Natural killer cell treated with Interleukin-12 subunit alpha and Interleukin-12 subunit beta and Interleukin-15 and Interleukin-18, amount 100 ng/mL, for 72 hours (primary cell): ENCODE measurements at places on chromosomes 2 and 18.

DNA sequence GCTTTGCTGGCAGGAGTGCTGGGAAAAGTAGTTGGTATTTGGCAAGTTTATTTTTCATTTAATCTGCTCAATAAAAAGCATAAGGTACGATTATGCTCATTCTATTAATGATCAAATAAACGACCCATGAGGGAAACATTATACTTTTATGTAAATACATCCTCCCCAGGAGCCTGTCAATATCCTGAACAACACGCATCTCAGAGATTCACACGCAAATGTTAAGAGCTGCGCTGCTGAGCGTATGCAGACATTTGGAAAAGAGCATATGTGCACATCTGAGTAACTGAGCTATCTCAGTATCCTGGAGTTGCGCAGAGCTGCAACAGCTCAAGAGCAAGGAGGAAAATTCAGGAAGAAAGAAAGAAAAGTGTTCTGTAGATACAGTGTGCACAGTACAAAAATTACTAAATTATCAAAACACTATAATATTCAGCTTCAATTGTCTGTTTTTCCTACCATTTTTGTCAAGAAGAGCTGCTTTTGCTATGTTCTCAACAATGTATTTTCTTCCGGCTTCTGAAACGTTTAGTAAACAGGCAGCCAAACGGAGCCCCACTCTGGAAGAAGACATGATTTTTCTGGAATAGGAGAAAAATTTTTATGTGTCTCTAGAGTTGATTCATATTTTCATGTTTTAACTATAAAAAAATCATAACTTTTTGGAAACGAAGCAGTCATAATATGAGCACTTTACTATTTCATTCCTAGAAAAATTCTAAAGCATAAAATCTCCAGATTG is 2.4 kb downstream of the FTCDNL1 start:
- no peak overlapping the region for H3K27ac ChIP-seq
- H3K36me3 ChIP-seq, result no peaks in the 10 kb centered on the region
- H3K4me3 ChIP-seq, result no peak overlapping the region
- DNase-seq, result no peak
- H3K4me1 ChIP-seq, result peaks cover 6% of the 10 kb centered on the region

GRCh38 chr2:82939211-82939610 is 1519.9 kb downstream of the SUCLG1 start:
- no peaks in the 10 kb centered on the region for H3K36me3 ChIP-seq
- H3K4me3 ChIP-seq, result no peak overlapping the region
- H3K27me3 ChIP-seq, result no peaks in the 10 kb centered on the region

GRCh38 chr2:172693037-172693436 is 42.6 kb upstream of the RAPGEF4 start:
- peaks cover 7% of the 10 kb centered on the region for H3K4me1 ChIP-seq
- H3K27me3 ChIP-seq, result peaks cover 13% of the 10 kb centered on the region
- no peak overlapping the region for H3K27ac ChIP-seq
- no peak for DNase-seq
- peaks cover 11% of the 10 kb centered on the region for H3K36me3 ChIP-seq

GRCh38 chr2:222797261-222797660 is 63.6 kb upstream of the ACSL3 start:
- no peak overlapping the region for H3K27ac ChIP-seq
- no peak overlapping the region for H3K4me3 ChIP-seq
- no peak for DNase-seq
- no peaks in the 10 kb centered on the region for H3K36me3 ChIP-seq

DNA sequence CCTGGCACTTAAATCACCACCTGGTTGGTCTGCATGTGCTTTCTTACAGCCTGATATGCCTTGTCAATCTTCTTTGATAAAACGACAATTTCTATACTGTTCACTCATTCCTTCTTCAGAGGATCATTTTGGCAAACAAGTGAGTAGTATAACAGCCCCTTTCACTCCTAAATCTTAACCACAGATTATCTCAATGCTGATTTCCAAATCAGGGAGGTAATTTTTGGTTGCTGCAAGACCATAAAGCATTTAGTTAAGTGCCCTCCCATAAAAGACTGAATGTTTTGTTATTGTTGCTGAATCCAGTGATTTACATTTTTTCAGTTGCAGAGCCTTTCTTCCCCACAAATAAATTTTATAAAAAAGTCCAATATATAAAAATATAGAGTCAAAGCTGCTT is 129.2 kb upstream of the CYP26B1 start:
- no peaks in the 10 kb centered on the region for H3K4me1 ChIP-seq
- H3K36me3 ChIP-seq, result no peaks in the 10 kb centered on the region
- no peak overlapping the region for H3K4me3 ChIP-seq

DNA sequence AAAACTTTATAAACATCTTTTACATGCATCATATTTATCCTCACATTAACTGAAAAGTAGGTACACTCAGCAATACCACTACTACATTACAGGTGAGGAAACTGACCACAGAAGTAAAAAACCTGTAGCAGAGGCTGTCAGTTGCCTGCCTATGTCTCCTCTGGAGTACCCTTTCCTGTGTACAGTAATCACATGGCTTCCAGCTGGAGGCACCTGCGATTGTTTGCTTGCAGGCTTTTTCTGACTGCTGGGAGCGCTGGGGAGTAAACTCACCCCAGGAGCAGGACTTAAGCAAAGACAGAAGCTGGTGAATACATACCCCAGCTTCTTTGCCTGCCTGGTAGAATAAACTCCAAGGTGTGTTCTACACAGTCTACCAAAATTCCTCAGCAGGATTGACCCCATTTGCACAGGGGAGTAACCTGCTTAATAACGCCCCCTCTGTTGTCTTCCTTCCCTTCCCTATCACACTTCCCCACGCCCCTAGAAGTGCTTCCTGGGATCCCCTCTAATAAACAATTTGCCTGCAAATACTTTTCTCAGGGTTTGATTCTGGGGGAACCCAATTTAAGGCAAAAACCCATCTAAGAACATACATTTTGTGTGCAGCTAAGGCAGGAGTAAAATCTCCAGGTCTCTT is 138.9 kb downstream of the PTH2R start:
- H3K4me3 ChIP-seq, result no peak overlapping the region
- no peak for DNase-seq
- no peaks in the 10 kb centered on the region for H3K27me3 ChIP-seq

DNA sequence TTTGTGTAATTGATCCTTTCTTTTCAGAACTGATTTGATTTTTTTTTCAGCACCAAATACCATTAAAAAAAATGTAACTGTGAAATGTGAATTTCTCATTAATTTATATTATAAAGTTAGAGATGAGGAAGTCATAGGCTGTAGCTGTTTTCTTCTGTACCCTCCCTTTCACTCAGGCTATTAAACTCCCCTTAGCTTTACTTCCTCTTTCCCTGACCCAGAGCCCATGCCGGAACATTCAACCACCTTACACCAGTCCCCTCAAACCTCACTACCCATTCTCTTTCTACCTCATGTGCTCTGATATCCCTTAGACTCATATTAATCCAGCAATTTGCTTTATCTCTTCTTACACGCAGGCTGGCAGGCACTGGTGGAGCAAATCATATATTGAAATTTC is 12.4 kb downstream of the GALNT5 start:
- no peaks in the 10 kb centered on the region for H3K36me3 ChIP-seq
- H3K27ac ChIP-seq, result no peak overlapping the region
- H3K27me3 ChIP-seq, result peaks cover 8% of the 10 kb centered on the region
- no peaks in the 10 kb centered on the region for H3K4me1 ChIP-seq

DNA sequence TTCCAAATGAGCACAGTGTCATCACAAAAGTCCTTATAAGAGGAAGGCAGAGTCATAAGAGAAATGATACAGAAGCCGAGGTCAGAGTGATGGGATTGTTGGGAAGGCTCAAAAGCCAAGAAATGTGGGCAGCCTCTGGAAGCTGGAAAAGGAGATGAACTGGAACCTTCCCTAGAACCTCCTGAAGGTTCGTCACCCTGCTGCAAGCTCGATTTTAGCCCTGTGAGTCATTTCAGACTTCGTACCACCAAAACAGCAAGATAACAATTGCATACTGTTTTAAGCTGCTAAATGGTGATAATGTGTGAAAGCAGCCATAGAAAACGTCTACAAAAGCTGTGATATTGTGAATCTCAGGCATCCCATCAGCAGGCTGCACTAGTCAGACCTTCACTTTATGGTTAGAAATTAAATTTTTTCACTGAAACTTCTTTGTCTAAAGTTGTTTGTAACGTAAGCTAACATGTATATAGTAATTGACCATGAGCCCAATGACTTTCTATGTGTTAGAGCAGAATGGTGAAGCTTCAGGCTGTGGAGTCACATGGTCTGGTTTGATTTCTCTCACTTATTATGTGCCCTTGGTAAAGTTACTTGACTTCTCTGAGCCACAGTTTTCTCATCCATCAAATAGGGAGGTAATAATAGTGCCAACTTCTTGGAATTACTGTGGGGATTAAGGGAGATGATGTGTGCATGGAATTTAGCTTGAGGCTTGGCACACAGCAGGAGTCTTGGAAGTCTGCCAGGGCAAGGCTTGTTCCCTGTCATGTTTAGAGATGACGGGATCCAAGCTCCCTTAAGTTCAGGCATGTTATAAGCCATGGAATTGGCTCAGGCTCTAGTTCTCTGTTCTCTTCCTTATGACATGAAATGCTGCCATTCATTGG is 132.0 kb upstream of the CCDC195 start:
- no peak overlapping the region for H3K4me3 ChIP-seq
- no peak for DNase-seq
- peaks cover 5% of the 10 kb centered on the region for H3K4me1 ChIP-seq
- H3K36me3 ChIP-seq, result peaks cover 37% of the 10 kb centered on the region

DNA sequence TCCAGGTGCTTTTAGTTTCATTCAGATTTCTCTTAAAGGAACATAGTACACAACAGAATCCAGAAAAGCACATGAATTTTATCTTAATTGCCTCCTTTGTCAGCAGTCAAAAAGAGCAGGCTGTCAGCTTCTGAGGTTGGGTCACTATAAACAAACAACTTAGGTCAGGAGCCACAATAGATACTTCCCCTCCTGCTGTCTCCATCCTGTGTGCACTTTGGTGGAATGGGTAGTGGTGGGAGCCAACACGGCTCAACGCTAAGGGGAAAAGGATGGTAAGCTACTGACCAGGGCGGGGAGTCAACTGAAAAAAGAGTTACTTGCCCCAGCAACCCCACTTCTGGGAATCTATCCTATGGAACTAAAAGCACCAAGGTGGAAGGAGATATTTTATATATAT is 121.9 kb downstream of the PAX3 start:
- no peak overlapping the region for H3K27ac ChIP-seq
- H3K4me3 ChIP-seq, result no peak overlapping the region
- H3K27me3 ChIP-seq, result no peaks in the 10 kb centered on the region
- no peaks in the 10 kb centered on the region for H3K4me1 ChIP-seq
- H3K36me3 ChIP-seq, result no peaks in the 10 kb centered on the region
- DNase-seq, result no peak

GRCh38 chr2:170733798-170734600 is 18.9 kb downstream of the SP5 start:
- H3K4me1 ChIP-seq, result no peaks in the 10 kb centered on the region
- no peak for DNase-seq
- H3K27ac ChIP-seq, result no peak overlapping the region
- no peaks in the 10 kb centered on the region for H3K36me3 ChIP-seq
- peaks cover 20% of the 10 kb centered on the region for H3K27me3 ChIP-seq
- H3K4me3 ChIP-seq, result no peak overlapping the region

GRCh38 chr2:792687-793086 is 115.5 kb upstream of the TMEM18 start:
- H3K27me3 ChIP-seq, result peaks cover 9% of the 10 kb centered on the region
- H3K36me3 ChIP-seq, result no peaks in the 10 kb centered on the region
- H3K27ac ChIP-seq, result no peak overlapping the region
- H3K4me3 ChIP-seq, result no peak overlapping the region

DNA sequence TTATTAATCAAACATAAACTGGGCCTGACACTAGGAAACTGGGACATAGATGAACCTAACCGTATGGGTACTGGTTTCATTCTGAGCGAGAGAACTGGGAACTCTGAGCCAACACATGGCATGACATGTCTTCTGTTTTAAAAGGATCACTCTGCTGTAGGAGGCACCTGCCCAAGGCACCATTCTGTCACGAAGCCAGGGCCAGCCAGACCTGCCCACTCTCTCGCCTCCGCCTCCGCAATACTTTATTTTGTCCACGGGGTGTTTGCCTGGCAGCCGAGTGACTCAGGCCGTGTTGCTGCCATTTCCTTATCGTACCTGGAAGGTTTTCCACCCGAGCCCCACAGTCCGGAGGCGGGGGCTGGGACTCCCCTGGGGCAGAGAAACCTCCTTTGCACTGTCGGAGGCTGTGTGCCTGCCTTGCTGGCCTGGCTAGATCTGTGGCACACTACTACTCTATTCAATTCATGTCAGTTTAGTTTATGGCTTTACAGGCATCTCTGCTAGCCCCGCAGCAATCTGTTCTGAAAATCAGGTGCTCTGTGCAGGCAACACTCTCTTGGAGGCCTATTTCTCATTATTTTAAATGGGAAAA is 120.4 kb upstream of the ACKR3 start:
- H3K4me1 ChIP-seq, result no peaks in the 10 kb centered on the region
- H3K36me3 ChIP-seq, result no peaks in the 10 kb centered on the region
- H3K27me3 ChIP-seq, result peaks cover 16% of the 10 kb centered on the region
- DNase-seq, result no peak

- H3K4me1 ChIP-seq, result peaks cover 6% of the 10 kb centered on the region
- H3K27ac ChIP-seq, result no peak overlapping the region
- peaks cover 16% of the 10 kb centered on the region for H3K27me3 ChIP-seq
- no peaks in the 10 kb centered on the region for H3K36me3 ChIP-seq
- DNase-seq, result peak; percentile 88
Observed at GRCh38 chr2:219298759-219299371, 10.3 kb downstream of the PTPRN start.

- H3K4me1 ChIP-seq, result peaks cover 40% of the 10 kb centered on the region
- peak overlapping the region; percentile 65 for H3K4me3 ChIP-seq
- H3K36me3 ChIP-seq, result no peaks in the 10 kb centered on the region
- peak; percentile 75 for DNase-seq
- no peak overlapping the region for H3K27ac ChIP-seq
Observed at GRCh38 chr2:218898109-218898878, 17.6 kb downstream of the WNT10A start.

- peak overlapping the region; percentile 43 for H3K27ac ChIP-seq
- no peak for DNase-seq
- H3K27me3 ChIP-seq, result no peaks in the 10 kb centered on the region
Observed at GRCh38 chr18:44741085-44741484, 60.4 kb downstream of the SETBP1 start.

DNA sequence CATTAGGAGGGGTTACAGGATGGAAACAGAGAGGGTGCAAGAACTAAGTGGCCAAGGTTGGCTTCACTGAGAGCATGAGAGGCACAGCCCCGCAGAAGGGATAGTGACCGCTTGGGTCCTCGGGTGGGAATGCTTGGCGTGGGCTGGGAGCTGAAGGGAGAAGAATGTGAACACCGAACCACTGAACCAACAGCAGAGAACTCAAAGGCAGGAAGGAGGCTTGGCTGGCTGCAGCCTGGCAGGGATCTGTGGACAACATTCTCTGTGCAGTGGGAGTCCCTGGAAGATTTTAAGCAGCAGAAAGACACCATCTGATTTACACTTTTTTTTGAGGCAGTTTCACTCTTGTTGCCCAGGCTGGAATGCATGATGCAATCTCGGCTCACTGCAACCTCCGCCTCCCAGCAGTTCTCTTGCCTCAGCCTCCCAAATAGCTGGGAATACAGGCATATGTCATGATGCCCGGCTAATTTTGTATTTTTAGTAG is 33.9 kb downstream of the SOWAHC start:
- no peak for DNase-seq
- no peaks in the 10 kb centered on the region for H3K4me1 ChIP-seq
- H3K4me3 ChIP-seq, result no peak overlapping the region

GRCh38 chr2:133568172-133568571 is at the start of gene NCKAP5:
Gene NCKAP5, minus strand, starts transcription at chr2:133568463. Its CDS starts 50,937 bp downstream, at chr2:133517526.
- no peaks in the 10 kb centered on the region for H3K27me3 ChIP-seq
- H3K36me3 ChIP-seq, result no peaks in the 10 kb centered on the region
- H3K27ac ChIP-seq, result no peak within 1 kb of the TSS
- H3K4me1 ChIP-seq, result no peaks in the 10 kb centered on the region

GRCh38 chr2:233489666-233490065 is 76.9 kb downstream of the USP40 start:
- no peak for DNase-seq
- no peaks in the 10 kb centered on the region for H3K36me3 ChIP-seq
- H3K27me3 ChIP-seq, result no peaks in the 10 kb centered on the region
- no peaks in the 10 kb centered on the region for H3K4me1 ChIP-seq
- H3K27ac ChIP-seq, result no peak overlapping the region
